ENCODE measurements at places on chromosomes 7 and 10.
A peak's percentile ranks its signal among the peaks of the same experiment; 100 is the strongest.

DNA sequence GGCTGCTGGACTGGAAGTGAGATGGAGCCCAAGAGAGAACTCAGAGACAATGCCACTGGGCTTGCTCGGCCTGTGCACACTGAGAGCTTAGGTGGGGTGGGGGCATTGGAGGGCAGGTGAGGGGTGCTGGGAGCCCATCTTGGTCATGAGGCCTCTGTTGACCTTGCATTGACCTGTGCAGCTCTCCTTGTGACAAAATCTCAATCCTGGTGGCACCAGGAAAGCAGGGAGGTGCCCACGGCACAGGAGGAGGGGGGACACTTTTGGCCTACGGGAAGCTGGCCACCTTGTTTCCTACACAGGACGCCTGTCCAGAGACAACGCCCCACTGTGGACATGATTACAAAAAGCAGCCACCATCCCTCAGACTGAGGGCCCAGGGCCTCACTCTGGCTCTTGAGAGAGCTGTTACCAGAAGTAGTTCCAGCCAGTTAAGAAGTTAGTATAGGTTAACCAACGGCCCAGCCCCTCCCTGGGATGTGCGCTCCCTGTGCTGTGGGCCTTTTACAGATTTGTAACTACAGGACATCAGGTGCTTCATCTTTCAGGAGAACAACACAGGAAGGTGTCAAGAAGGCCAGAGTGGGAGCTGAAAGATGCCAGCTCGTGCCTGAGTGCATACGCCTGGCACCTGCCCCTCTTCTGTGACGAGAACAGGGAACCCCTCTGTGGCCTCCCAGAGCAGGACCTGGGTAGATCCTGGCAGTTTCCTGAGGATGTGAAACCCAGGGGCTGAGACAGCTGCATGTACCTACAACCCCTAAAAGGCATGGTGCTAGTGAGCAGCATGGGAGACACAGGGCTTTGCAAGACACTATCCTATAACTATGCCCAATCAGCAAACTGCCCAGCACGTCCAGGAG is 10.3 kb downstream of the PKD1L1 start:
- no peak for DNase-seq

GRCh38 chr10:71860243-71861029 is 9.4 kb upstream of the PSAP start:
- peak; percentile 28 for DNase-seq

DNA sequence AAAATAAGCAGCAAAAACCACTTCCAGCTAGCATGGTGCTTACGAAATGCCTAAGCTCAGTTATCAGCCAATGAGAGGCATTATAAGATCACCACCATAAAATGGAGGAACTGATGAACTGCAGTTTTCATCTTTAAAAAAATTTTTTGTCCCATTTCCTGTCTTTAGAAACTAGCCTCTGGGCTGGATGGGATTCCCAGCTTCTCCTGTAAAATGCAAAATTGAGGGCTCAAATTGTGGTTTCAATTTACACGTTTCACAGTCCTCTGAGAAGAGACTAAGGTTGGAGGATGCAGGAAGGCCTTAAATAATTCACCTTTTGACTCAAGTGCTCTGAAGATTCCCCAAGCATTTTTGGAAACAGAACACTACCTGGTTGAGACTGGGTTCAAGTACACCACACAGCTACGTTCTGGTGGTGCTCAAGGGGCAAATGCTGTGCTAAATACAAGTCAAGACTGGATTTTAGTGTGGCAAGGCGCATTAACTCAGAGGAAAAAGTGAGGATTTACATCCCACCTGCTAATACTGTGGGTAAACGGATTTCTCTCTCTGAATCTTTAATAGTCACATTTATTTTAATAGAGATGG is 951 bp downstream of the ZNF25 start:
- DNase-seq, result no peak

DNA sequence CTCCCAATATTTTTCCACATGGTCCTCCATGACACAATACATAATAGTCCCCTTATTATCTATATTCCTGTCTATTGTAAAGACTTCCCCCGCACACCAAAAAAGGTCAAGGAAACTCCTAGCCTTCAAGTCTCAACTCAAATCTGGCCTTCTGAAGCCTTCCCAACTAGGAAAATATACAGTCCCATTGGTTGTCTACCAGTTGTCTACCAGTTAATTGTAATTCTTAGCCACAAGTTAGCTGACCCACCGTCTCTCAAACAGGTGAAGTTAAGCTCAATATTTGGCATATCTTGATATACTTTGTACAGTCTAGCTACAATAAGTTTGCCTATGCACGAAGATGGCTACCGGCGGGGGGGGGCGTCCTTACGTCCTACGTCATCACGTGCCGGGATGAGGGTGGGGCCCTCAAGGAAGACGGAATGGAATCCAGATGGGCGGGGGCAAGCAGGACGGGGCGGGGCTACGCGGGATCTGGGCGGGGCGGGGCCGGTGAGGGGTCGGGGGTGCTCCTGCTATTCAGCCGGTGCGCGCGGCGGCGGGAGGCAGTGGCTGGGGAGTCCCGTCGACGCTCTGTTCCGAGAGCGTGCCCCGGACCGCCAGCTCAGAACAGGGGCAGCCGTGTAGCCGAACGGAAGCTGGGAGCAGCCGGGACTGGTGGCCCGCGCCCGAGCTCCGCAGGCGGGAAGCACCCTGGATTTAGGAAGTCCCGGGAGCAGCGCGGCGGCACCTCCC is at the start of gene AHR:
Gene AHR (plus strand): TSS at position 551 of the 738 bp plus-strand sequence. CDS start 613 bp downstream, outside the sequence.
- DNase-seq, result no peak

DNA sequence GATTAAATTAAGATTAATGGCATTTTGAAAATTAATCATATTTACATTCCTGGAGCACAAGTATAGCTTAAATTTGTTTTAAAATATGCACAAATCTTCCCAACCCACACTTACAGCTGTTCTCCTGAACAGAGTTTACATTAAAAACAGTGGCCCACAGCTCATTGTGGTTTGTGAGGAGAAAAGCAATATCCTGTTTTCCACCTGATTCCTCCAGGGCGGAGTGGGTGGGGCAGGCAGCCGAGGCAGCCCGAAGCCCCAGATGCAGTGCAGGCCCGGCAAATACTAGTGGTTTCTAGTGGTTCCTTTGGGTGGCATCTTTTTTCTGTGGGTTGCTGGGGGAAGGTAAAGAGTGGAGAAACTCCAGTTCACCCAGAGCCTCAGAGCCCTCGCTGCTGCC is 280.8 kb downstream of the ARHGAP12 start:
- no peak for DNase-seq
